ENCODE measurements at places on chromosomes 7 and 10.

DNA sequence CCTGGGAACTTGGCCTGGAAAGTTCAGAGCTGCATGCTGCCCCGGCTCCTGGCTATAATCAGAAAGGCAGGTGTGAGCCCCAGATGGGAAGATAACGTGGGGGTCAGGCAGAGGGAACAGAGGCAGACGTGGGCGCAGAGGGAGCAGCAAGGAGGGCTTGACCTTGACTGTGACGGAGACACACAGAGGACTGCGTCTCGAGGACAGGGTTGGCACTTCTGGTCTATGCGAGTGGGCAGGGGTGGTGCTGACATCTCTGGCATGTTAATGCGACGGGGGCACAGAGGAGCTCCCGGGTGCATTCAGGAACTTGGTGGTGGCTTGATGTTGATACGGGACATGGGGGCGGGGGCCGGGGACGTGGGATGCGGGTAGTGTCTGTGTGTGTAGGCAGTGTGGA, 232.1 kb upstream of the GRB10 start:
- DNase-seq, result no peak

- no peak for DNase-seq
Measured at GRCh38 chr10:18194634-18195033, 54.4 kb downstream of the CACNB2 start.

DNA sequence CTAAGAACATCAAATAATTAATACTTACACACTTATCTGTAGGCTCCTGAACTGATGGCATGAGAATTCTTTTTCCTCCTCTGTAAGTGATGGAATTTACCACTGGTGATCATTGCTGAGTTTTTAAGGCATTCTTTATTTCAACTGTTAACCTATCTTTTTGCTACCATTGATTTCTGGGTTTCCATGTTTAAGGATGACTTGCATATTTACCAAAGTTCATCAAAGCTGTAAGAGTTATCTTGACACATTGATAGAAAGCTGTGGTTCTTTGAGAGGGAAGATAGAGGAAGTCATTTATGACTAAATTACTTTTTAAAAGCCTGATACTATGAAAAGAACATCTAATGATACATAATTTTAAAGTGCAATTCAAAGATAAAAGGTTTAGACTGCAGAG, 19.5 kb upstream of the GFRA1 start:
- DNase-seq, result no peak

GRCh38 chr7:20596653-20597052, 18.8 kb upstream of the ABCB5 start:
- no peak for DNase-seq

DNA sequence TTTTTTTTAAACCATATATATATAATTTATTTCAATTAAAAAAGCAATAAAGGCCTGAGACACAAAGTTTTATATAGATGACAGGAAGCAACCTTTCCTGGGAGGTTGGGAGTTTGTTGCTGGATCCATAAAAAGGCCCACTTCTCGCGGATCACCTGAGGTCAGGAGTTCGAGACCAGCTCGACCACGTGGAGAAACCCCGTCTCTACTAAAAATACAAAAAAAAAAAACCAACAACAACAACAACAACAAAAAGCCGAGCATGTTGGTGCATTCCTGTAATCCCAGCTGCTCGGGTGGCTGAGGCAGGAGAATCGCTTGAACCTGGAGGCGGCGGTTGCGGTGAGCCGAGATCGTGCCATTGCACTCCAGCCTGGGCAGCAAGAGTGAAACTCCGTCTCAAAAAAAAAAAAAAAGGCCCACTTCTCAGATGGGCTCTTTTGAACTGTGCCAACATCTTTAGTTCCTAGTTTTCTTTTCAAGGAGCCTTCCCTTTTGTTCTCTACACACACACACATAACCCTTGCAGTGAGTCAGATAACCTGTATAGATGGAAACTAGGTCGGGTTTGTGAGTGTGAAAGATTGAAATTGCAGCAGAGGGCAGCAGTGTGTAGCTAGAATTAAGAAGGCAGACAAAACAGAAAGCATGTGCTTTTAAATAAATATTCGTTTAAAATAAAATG, 1.2 kb upstream of the SMNDC1 start:
- DNase-seq, result no peak

- no peak for DNase-seq
Measured at GRCh38 chr7:27888736-27889135, 148.8 kb downstream of the TAX1BP1 start.

GRCh38 chr10:6511347-6511746, 68.7 kb downstream of the PRKCQ start:
- DNase-seq, result no peak

All from stimulated activated CD8-positive, alpha-beta memory T cell treated with anti-CD3 and anti-CD28 coated beads, Interleukin-15, amount 100 ng/mL, for 4 hours (primary cell).